ENCODE measurements at places on chromosomes 5 and 9.

DNA sequence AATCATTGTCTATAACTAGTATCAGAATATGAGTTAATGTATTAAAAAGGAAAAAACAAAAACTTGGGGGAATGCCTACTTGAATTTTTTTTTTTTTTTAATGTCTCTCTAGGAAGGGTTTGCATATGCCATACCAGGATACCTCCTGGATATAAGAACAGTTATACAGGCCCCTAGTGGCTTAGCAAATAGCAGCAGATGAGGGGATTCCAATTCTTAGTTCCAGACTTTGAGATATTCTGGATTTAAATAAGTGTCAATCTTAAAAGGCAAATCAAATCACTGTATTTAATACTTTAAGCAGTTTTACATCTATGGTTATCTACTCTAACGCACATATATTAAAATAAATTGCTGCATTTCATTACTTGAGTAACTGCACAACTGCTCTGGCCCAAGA lies 1055.5 kb upstream of the DMAC1 start:
- DNase-seq = no peak

DNA sequence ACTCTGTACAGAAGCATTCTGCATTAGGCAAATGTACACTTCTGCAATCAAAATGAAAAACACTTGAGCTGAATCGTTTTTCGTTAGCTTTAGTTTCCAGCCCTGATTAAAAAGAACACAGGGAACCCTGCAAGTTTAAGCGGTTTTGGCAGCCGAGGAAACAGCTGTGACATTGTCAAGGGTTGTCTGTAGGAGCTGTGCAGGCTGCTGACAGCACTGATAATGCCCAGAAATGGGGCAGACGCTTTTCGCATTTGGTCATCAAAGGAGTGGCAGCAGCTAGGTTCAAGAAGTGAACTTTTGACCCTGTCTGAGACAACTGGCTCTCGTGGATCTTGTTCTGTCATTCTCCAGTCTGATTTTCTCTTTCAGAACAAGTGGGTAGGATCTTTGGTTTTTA lies 165.6 kb upstream of the CCDC152 start:
- DNase-seq = no peak

- DNase-seq = no peak
Measured at GRCh38 chr9:18129809-18130334, 344.1 kb upstream of the ADAMTSL1 start.

GRCh38 chr5:35488055-35488454 lies 129.6 kb upstream of the SPEF2 start:
- no peak for DNase-seq

- DNase-seq = no peak
Measured at GRCh38 chr5:171667341-171668096, 118.1 kb upstream of the SMIM23 start.

- peak; percentile 48 for DNase-seq
Measured at GRCh38 chr9:137025517-137025966, 2.5 kb downstream of the ABCA2 start.

DNA sequence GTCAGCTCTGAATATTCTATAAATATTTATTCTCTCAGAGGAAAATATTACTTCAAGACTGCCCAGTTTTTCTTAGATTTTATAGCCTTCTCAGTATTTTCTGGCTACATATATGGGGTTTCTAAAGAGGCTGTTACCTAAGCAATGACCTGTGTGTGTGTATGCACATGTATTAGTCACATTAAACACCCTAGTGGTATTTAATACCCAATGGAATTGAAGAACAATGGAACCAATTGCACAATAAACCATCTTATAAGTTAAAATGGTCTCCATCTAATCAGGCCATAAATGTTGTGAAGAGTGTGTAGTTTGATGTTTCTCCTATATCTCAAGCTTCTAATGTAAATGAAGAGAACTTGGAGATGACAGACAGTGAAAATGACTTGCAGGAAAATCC lies 450.0 kb downstream of the SPATA31D1 start:
- no peak for DNase-seq

- DNase-seq = no peak
Measured at GRCh38 chr5:100616291-100616690, 81.1 kb downstream of the FAM174A start.

DNA sequence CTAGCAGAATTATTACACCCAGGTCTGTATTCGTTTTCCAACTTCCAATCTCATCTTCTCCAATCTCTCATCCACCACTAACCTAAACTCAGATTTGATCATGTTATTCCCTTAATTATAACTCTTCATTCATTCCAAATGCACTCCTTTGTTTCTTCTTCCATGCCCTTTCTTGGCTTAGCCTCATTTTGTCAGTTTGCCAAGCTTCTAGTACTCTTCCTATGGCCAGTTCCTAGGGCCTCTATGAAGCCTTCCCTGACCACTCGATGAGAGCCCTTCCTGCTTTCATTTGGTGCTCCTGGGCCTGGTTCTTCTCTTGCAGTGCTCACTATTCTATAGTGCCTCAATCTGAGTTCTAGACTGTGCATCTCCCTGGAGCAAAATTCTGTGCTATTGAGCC lies 5.8 kb downstream of the FAM219A start:
- no peak for DNase-seq

DNA sequence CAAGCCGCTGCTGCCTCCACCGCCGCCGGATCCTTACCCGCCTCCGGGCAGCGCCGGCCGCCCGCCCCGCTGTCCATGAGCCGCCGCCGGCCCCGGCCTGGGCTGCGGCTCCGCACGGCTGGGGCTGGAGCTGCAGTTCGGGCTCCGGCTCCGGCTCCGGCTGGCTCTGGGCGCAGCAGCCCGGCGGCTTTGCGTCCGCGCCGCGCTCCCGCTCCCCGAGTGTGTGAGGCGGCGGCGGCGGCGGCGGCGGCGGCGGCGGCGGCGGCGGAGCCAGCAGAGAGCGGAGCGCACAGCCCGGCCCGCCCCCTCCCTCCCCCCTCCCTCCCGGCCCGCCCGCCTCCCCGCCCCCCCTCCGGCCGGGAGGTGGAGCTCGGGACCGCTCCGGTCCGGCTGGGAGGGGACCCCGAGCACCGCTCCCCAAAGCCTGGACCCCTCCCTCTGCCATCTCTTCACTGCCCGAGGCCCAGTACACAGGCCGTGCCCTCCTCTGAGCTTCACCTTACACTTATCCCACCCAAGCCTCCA lies at the start of gene PCDH1:
Gene PCDH1 (minus strand): TSS at position 225 of the 525 bp plus-strand sequence. CDS start 148 bp downstream, at position 77.
- no peak for DNase-seq

- DNase-seq = no peak
Measured at GRCh38 chr9:78954286-78954685, 617.5 kb upstream of the TLE4 start.

DNA sequence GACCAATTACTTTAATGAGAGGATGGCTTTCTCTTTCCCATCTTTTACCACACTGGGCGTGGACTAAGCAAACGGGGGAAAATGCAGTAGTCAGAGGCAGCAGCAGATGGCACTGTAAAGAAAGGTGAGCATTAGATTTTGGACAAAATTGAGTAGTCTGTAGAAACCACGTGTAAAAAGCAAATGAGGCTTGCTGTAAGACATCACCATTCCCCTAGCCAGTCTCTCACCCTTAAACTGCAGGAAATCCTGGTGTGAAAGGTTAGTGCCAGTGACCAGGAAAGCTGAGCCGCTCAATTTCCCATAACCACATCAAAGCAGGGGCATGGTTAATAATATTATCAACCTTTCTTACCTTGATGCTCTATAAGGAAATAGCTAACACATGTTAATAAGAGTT lies 31.8 kb downstream of the SPATA31C2 start:
- DNase-seq = no peak

- no peak for DNase-seq
Measured at GRCh38 chr9:126615791-126616447, 2.2 kb downstream of the LMX1B start.

DNA sequence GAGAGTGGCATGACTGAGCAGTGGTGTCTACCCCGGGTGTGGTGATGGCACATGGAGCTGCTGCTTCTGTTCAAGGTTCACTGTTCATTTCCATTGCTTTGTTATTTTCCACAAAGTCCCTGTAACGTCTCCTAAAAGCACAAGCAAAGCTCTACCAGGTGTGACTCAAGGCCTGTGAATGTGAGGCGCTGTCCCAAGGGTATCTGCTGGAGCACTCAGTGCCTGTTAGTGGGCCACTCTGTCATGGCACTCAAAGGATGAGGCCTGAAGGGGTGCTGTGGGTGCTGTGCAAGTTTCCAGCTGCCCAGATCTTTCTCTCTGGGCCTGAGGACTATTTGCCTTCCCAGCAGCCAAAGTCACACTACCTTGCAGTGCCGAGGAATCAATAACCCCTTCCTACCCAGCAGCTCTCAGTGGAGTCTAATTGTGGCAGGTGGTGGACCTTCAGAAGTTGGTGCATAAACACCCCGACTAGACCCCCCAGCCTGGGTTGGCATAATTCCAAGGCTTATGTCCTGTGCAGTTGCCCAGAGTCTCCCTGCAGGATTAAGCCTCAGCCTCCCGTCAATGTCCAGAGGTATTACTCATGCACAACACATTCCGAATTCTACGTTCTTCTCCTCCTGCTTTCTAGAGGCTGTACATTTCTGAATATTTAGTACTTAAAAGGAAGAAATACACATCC lies 17.4 kb upstream of the PTCH1 start:
- no peak for DNase-seq

- DNase-seq = no peak
Measured at GRCh38 chr5:179422213-179422855, 77.1 kb upstream of the ADAMTS2 start.

GRCh38 chr5:52943285-52943684 lies 45.9 kb upstream of the ITGA2 start:
- no peak for DNase-seq

- peak; percentile 76 for DNase-seq
Measured at GRCh38 chr9:123339666-123340510, 16.1 kb upstream of the CRB2 start.

GRCh38 chr9:97384406-97385262 lies 27.3 kb upstream of the TDRD7 start:
- DNase-seq = no peak

DNA sequence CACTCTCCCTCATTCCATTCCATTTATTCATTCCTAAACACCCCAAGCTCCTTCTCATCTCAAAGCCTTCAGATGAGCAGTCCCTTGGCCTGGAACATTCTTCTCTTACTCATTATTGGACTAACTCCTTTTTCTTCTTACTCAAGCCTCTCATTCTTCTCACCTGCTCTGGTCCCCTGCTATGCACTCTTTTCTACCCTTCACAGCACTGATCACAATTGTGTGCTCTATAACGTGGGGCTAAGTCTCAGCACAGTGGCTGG lies 212.4 kb downstream of the MAPKAP1 start:
- no peak for DNase-seq

- DNase-seq = no peak
Measured at GRCh38 chr5:68545636-68546295, 330.2 kb downstream of the PIK3R1 start.

DNA sequence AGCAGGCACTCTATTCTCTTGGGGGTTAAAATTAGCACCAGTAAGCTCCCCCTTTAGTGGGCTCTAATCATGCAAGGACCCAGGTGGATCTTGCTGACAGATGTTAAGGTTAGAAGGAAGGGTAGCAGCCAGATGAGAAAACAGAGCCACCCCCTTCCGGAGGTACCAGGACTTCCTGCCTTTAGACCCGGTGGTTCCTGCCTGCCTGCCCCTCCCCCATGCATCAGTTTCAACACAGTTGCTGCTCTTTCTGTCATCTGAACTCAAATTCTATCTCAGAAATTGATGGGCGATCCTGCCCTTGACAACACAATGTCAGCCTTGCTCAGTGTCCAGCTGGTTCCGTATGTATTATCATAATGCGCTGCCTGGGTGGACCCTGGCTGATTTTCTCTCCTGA lies 287.3 kb downstream of the EBF1 start:
- DNase-seq = peak; percentile 30

DNA sequence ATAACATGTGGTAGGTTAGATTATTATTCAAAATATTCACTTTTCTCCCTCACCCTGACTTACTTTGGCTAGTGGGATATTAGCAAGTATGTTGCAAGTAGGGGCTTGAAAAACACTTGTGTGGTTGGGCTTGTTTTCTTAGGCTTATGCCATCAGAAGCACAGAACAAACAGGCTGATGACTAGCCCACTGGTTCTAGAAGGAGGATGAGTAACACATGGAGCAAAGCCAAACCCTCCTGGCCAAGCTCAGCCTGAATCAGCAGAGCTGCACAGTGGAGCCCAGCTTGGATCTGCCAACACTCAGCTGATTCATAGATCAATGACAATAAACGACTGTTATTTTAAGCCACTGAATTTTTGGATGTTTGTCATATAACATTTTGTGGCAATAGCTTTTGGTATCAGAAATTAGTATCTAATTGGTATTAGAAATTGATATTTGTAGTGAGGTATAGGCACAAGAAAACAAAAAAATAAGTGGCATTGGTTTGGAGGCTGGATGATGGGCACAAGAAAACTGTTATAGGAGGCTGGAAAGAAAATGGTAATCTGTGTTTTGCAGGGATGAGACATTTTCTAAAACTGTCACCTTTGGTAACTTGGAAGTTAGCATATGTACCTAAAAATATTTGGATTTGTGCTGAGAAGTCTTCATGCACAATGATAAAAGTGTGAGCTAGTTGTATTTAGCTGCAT lies 46.1 kb upstream of the ZBED3 start:
- DNase-seq = no peak

- DNase-seq = no peak
Measured at GRCh38 chr9:130530938-130531337, 48.4 kb upstream of the FUBP3 start.

Measured in CD4-positive, alpha-beta T cell treated with Interleukin-4 for 1 hour (primary cell).